ENCODE measurements at places on chromosomes 16 and 17.

GRCh38 chr17:49488612-49489011 lies 6.5 kb upstream of the NGFR start:
- no peak for DNase-seq

DNA sequence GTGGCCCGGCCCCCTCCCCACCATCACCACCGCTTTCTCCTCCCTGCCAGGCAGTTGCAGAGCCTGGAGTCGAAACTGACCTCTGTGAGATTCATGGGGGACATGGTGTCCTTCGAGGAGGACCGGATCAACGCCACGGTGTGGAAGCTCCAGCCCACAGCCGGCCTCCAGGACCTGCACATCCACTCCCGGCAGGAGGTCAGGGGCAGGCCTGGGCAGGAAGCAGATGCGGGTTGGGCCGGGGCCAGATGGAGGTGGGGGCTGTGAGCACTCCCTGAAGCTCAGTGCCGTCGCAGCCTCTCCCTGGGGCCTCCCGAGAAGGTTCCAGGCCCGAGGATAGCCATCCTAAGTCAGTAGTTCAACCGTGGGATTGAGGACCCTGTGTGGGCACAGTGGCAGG lies 14.2 kb upstream of the ADGRG3 start:
- DNase-seq = no peak

DNA sequence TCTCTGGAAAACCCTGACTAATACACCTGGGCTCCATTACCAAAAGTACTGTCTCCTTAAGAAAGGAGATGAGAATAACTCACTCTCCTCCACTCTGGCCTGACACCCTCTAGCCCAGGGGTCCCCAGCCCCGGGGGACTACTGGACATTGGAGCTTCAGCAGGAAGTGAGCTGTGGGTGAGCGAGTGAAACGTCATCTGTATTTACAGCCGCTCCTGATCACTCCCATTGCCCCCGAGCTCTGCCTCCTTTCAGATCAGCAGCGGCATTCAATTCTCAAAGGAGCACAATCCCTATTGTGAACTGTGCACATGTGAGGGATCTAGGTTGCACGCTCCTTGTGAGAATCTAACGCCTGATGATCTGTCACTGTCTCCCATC lies 126.3 kb upstream of the TNRC6C start:
- no peak for DNase-seq

- DNase-seq = no peak
Measured at GRCh38 chr17:2958706-2959222, 104.6 kb downstream of the OR1D5 start.

GRCh38 chr16:22420606-22421135 lies 46.3 kb upstream of the CDR2 start:
- DNase-seq = no peak

GRCh38 chr16:86946396-86946795 lies 368.0 kb downstream of the FOXL1 start:
- DNase-seq = no peak

- no peak for DNase-seq
Measured at GRCh38 chr16:19588661-19589060, 33.2 kb downstream of the VPS35L start.

- DNase-seq = no peak
Measured at GRCh38 chr17:76267051-76267576, 2.0 kb downstream of the UBALD2 start.

GRCh38 chr16:28191364-28191960 lies 20.3 kb downstream of the XPO6 start:
- no peak for DNase-seq

DNA sequence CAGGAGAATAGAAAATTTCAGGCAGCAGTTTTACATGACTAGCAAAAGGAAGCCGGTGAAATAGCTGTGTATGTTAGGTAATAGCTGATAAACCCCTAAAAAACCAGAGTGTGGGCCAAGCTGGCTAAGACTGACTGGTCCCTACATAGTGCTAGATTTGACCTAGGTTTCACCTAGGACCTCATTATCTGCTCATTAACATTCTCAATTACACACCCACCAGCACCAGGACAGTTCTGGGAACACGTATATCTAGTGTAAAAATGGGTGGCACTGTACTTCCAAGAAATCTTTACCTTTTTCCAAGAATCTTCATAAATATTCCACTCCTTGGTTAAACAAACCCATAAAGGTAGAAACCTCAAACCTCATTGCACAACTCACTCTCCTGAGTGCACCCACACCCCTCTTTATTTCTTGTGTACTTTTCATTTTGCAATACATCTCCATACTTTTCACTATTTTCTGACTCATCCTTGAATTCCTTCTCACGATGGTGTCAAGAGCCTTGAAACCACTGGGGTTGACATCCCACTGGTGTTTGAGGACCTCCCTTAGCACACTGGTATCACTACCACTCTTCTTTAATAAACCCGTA lies 262.7 kb upstream of the KCNJ16 start:
- DNase-seq = no peak

GRCh38 chr16:1036166-1036565 lies 36.4 kb upstream of the SSTR5 start:
- no peak for DNase-seq

DNA sequence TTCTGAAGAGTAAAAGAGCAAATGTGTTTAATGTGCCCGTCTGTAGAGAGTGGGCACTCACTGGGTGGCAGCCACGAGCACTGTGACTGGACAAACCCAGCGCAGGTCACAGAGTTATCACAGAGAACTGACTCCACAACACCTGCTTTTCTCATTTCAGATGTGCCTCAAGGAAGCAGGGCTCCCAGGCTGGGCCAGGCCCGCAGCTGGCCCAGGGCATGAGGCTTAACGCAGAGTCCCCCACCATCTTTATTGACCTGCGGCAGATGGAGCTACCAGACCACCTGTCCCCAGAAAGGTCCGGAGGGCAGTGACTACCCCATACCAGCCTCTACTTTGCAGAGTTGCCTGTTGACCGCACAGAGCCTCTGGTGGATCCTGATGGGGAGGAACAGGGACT lies 11.9 kb downstream of the DNAAF8 start:
- no peak for DNase-seq

DNA sequence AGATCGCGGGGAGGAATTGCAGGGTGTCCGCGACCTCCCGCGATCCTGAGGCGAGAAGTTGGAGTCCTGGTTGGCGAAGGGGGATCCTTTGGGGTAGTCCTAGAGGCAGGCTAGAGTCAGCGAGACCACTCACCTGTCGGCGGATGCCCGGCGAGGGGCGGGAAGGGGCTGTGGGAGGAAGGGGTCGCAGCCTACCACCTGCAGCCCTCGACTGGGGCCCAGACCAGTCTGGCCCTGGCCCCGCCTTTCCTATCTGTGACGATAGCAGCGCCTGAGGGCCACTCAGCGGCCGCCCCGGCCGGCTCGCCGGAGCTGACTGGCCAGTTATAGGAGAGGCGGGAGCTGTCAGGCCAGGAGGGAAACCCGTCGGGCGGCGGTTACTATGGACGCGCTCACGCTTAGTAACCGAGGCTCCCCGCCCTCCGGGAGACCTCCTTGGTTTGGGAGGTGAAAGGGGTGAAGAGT lies at the start of gene TEKT3:
Gene TEKT3, minus strand, starts transcription at position 213 of the 465 bp plus-strand sequence. CDS start 10,012 bp downstream, outside the sequence.
- DNase-seq = no peak

DNA sequence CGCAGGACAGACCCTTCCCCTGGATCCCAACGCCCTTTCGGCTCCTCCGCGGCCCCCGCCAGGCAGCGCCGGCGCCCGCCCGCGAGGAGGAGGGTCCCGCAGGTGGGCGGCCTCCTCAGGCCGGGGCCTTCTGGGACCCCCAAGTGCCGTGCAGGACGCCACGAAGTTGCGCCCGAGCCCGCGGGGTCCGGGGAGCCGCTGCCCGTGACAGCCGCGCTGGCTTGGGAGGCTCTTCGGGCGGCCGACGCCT lies 504 bp downstream of the ERN1 start:
- DNase-seq = no peak

DNA sequence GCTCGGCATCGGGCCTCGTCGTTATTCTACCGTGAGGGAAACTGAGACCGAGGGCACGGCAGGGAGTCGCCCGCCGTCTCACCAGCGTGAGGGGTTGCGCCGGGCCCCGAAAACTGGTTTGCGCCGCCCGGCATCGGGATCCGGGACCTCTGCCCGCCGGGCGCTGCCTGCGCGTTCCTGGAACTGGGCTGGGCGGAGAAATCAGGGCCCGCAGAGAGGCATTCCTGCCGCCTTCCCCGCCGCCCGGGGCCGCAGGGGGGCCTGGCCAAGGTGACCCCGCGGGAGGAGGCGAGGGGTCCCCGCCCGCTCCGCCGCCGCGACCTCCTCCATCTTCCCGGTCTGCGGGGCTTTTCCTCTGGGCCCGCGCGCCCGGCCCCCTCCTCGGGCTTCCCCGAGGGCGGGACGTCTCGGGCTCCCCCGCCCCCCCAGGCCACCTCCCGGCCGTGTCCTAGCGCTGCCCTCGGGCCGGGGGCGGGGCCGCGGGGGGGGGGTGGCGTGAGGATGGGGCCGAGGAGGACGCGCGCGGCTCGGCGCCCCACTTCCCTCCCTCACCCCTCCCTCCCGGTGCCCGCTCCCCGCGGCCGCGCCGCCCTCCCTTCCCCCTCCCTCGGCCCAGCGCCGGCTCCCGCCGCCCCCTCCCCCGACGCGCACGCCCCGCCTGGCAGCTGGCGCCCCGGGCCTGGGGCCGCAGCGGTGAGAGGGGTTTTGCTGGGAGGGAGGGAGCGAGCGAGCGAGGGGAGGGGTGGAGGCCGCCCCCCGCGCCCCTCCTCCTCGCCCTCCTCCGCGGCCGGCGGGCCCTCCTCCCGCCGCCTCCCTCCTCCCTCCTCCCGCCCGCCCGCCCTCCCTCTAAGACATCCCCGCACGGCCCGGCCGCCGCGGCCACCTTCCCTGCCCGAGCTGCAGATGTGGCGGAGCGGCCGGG lies at the start of gene GLIS2:
Gene GLIS2, plus strand, starts transcription at position 882 of the 922 bp plus-strand sequence. CDS start 16,214 bp downstream, outside the sequence.
- DNase-seq = no peak

GRCh38 chr16:87052506-87052905 lies 264.7 kb downstream of the C16orf95 start:
- DNase-seq = no peak

GRCh38 chr17:42498828-42499227 lies 37.2 kb upstream of the NAGLU start:
- DNase-seq = no peak

- peak; percentile 37 for DNase-seq
Measured at GRCh38 chr16:4330277-4330874, 14.5 kb downstream of the GLIS2 start.

GRCh38 chr16:81405702-81406113 lies 38.9 kb upstream of the CMIP start:
- DNase-seq = no peak

DNA sequence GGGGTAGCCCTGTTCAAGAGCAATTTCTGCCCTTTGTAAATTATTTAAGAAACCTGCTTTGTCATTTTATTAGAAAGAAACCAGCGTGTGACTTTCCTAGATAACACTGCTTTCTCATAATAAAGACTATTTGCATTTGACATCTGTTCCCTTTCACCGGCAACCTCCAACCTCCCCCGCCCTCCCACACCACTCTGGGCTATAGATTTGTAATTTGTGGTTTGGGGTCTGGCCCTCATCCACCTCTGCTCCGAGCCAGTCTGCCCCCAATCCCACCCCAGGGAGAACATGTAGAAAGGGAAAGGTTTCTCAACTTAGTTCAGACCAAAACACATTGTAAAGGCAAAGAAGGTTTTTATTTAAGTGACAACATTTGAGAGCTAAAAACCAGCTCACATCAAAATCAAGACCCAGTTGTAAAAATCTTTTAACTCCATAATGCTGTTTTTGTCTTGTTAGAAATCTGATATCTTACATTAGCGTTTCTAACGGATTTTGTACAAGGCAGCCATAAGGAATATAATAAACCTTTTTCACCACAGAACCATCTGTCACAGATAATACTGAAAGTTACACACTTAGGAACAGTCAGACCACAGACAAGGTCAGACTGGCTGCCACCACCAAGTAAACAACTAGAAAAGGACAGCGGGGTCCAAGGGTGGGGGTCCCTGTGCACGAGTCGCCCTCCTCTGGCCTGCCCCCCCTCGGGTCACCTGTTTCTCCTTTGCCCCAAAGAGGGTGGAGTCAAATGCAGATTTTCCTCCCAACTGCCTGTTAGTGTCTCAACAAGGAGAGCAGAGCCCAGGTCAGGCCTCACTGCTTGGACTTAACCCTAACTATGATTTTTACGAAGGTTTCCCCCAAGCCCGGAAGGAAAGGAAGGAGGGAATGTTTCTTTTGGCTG lies 6.9 kb downstream of the PIMREG start:
- no peak for DNase-seq

DNA sequence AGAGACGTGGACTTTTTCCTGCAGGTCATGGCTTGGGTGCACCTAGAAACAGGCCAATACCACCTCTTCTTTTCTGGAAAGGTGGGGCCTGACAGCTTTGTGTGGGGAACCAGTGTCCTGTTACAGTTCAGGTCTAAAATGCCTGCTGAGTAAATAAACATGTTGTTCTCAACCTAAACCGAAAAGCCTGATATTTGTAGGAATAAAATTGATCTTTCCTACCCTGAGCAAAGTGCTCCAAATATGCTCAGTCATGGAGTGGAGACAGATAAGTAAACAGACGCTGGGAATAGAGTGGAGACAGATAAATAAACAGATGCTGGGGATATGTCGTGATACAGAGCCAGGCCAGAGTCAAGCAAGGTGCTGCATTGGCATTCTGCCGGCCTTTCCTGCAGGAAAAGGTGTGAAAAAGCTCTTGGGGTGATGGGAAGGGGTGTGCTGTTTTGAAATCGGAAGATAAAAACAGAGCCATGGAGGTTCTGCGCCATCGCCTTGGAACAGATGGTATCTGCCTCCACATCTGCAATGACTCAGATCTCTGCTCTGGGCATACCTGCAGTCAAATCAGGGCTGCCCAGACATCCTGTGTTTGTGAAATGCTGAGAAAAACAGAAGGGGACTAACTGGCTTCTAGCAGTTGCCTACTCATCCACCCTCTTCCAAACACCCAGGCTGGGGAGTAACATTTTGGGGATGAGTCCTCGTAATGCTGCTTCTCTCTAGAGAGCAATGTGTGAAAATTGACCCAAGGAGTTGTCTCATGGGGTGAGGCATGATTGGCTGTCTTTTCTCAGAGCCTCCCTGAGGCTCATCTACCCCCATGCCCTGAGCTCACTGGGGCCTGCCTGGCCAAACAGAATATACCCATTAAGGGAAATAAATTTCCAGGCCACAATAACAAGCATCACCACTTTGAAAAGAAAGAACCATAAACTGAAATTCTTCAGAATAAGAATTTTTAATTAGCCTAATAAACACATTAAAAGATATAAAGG lies 16.8 kb upstream of the TRPV2 start:
- DNase-seq = no peak

DNA sequence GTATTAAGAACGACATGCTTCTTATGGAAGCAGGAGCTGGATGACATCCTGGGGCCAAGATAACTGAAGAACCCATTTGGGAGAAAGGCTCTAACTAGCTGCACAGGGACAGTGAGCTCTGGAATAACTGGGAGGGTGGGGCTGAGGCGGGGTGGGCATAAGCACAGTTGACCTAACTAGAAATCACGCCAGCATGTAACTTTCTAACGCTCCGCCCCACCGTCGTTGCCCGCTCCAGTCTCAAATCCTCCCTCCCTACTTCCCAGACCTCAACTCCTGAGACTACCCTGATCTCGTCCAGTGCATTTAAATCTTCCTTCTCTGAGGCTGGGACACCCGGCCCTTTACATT lies 436 bp downstream of the PHB1 start:
- no peak for DNase-seq

DNA sequence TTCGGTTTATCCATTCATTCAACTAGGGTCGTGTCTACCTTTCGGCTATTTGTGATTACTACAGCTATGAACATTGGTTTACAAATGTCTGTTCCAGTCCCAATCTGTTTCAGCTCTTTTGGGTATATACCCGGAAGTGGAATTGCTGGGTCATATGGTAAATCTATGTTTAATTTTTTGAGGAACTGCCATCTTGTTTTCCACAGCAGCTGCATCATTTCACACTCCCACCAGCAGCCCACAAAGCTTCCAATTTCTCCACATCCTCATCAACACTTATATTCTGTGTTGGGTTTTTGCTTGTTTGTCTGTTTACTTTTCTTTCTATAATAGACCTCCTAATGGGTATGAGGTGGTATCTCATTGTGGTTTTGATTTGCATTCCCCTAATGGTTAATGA lies 48.7 kb upstream of the GINS3 start:
- DNase-seq = no peak

All from stimulated activated CD8-positive, alpha-beta memory T cell treated with anti-CD3 and anti-CD28 coated beads, Interleukin-15, amount 100 ng/mL, for 4 hours (primary cell).